ENCODE measurements at places on chromosomes 6 and 20.

DNA sequence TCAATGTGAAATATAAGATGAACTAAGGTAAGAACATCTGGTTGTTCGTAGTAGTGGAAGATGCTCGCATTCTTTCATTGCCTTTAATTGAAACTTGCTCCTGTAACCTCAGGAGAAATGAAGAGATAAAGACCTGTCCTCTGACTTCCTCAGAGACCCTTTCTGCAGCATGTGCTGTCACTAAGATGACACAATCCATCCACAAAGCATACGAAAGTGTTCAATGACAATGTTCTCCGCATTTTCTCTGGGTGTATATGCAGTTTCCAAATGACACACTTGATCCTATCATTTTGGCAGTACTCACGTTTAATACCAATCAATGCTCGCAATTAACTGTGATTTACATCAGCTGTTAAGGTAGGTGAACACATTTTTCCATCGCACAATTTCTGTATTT lies 65.8 kb downstream of the PRL start:
- no peak for DNase-seq

GRCh38 chr6:112113918-112114317 lies 26.5 kb downstream of the FAM229B start:
- no peak for DNase-seq

GRCh38 chr6:5751525-5752390 lies 255.0 kb downstream of the NRN1 start:
- no peak for DNase-seq

GRCh38 chr6:44470115-44470464 lies 82.6 kb downstream of the CDC5L start:
- DNase-seq = no peak

Data from KG1 (cell line).